CMK (cell line): ENCODE measurements at places on chromosomes 11 and 22.

DNA sequence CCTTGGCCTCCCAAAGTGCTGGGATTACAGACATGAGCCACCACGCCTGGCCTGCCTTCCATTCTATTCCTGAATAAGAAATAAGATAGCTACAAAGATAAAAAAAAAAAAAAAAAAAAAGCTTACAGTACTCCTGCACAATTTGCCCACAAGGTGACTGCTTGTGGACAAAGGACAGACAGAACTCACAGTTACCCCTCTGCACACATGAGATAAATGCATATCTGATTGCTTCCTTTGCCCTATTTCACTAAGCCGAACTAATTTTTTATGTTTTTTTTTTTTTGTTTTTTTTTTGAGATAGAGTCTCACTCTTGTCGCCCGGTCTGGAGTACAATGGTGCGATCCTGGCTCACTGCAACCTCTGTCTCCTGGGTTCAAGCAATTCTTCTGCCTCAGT lies 23.6 kb upstream of the HSPA8 start:
- no peak for DNase-seq

DNA sequence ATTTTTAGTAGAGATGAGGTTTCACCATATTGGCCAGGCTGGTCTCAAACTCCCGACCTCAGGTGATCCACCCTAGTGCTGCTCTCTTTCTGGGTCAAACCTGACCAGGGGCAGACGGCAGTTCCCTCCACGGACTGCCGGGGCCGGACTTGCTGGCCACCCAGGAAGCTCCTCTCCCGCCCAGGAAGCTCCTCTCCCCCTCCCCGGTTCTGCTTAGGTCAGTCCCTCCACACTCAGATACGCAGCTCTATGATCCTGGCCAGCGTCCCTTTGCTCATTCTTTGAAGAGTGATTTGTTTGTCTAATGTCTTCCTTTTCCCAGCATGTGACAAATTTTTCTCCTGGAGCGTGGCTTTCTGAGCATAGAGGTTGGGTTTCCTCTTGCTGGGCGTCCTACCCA lies 125.3 kb upstream of the B3GAT1 start:
- no peak for DNase-seq

DNA sequence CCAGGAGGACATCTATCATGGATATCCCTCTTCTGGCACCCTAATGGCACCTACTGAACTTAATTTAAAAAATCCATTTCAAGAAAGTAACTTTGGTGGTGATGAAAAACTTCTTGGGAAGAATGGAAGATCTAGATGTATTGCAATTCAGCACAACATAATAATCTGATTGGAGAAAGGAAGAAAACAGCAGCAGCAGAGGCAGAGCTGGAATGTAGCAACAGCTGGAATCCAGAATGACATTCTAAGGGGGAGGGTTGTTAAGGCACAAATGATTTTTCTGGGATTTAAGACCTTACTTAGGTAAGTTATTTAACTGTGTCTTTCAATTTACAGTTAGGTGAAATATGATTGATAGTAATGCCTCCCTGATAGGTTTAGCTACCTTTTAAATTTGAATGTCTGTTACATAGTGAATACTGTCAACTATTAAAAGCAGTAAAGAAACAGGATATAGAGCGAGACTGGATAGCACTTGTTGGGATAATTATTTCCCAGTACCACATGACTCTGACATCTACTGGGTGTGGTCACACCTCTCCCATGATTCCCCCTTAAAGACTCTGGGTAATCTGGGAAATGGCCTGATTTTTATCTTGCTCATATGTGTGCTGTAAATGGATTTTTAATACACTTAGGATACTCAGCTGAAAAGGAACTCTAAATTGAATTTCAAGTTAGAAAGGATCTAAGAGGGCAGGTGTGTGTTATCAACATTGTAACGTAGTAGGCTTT lies 11.7 kb downstream of the CAPRIN1 start:
- DNase-seq, result no peak

- DNase-seq, result no peak
These were observed 144.6 kb downstream of the KIF18A start for GRCh38 chr11:27963370-27963769.

GRCh38 chr11:12110714-12111548 lies 541 bp downstream of the MICAL2 start:
- DNase-seq, result no peak

GRCh38 chr11:131234221-131234620 lies 136.2 kb upstream of the NTM start:
- DNase-seq, result no peak

GRCh38 chr11:46711303-46711702 lies 7.7 kb upstream of the F2 start:
- no peak for DNase-seq

DNA sequence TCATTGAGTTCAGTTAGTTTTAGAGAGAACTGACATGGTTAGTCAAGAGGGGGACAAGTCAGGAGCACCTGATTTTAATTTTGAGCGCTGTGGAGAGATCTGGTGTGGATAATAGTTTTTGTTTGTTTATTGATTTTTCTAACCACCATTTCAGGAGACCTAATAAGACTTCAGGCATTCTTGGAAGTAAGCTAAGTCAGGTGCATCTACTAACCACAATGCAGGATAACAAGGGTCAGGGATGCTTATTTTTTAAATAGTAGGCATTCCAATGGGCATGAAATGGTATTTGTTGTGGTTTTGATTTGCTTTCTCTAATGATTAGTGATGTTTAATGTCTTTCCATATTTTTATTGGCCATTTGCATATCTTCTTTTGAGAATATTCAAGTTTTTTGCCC lies 212.1 kb downstream of the NAV2 start:
- no peak for DNase-seq

GRCh38 chr11:110158317-110159200 lies 65.4 kb downstream of the ZC3H12C start:
- DNase-seq, result no peak

- DNase-seq, result no peak
These were observed 22.0 kb upstream of the MS4A6A start for GRCh38 chr11:60204922-60205321.

- DNase-seq, result no peak
These were observed 31.8 kb downstream of the MRGPRX1 start for GRCh38 chr11:18907391-18907790.

GRCh38 chr22:46473021-46473779 lies 64.2 kb downstream of the CELSR1 start:
- DNase-seq, result no peak

GRCh38 chr11:134275534-134276395 lies at the start of gene GLB1L3:
Gene GLB1L3 (plus strand): TSS chr11:134276379. CDS start chr11:134276741, 362 bp downstream.
- no peak for DNase-seq

GRCh38 chr22:17639247-17639741 lies 737 bp downstream of the BCL2L13 start:
- DNase-seq, result no peak

GRCh38 chr11:106456647-106457046 lies 379.2 kb downstream of the AASDHPPT start:
- DNase-seq, result no peak

DNA sequence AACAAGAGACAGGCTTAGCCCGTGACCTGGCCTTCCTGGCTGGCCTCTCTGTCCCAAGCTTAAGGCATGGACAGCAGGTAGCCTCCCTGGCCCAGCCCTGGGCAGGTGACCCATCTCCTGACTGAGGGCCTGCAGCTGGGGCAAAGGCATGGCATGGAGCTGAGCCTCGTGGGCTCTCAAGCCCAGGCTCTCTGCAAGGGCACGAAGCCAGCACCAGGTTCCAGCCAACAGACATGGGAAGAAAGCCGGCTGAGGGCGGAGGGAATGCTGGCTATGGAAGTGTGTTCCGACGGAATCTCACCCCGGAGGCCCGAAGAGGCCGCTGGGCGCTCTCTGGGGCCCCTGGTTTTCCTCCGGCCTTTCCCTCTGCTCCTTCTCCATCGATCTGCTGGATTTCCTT lies 12.9 kb downstream of the DNAL4 start:
- DNase-seq, result no peak

- DNase-seq, result no peak
These were observed 192.8 kb downstream of the GRIK4 start for GRCh38 chr11:120704256-120704750.

GRCh38 chr11:10041748-10042446 lies 252.1 kb downstream of the SBF2 start:
- DNase-seq, result no peak

- DNase-seq, result no peak
These were observed 133.4 kb downstream of the BBOX1 start for GRCh38 chr11:27174021-27174420.

- DNase-seq, result no peak
These were observed 17.2 kb downstream of the LRP4 start for GRCh38 chr11:46901156-46901555.

DNA sequence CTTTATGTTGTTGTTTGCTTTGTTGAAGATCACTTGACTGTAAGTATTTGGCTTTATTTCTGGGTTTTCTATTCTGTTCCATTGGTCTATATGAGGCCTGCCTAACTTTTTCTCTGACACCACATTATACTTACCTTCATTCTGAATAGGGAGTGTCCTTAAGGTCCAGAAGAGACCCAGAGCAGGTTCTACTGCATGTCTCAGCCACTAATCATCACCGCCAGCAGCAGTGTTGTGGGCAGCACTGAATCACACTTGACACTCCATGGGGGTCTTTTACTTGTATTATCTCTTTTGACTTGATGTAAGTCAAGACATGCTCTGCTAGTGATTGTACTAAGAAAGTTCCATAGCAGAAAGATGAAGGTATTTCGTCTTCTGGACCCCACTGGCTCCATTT lies 274.9 kb downstream of the TENM4 start:
- no peak for DNase-seq

DNA sequence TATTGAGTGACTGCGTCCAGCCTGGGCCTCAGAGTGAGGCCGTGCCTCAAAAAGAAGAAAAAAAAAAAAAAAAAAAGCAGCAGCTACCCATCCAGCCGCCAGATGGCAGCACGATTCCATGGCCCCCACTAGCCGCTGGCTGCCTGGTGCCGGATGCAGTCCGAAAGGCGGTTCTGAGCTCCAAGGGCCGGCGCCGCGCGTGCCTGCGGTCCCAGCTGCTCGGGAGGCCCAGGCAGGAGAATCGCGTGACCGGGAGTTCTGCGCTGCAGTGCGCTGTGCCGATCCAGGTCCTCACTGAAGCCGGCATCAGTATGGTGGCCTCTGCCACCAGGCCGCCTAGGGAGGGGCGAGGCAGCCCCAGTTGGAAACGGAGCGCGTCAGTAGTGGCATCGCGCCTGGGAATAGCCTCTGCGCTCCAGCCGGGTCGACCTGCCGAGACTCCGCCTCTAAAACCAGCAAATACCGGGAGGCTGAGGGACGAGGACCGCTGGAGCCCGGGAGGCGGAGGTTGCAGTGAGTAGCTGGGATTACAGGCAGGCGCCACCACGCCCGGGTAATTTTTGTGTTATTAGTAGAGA lies 19.3 kb downstream of the SCARF2 start:
- no peak for DNase-seq

DNA sequence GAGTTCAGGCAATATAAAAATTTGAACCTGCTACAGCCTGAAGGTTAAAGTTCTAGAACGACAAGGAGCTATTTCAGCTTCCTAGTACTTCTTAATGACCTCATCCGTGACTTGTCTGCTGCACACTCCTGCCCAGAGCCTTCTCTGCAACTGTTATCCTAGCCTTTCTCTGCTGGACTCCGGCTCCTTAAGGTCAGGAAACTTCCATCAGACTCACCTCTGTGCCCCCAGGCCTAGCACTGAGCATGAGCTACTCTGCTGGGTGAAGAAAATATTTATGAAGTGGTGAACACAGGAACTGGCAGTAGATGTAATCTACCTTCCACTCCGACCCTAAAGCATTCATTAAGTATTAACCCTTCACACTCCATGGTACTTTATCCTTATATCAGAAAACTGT lies 18.4 kb downstream of the CSNK2A3 start:
- DNase-seq, result no peak

GRCh38 chr11:131561501-131561900 lies 191.1 kb downstream of the NTM start:
- no peak for DNase-seq

- DNase-seq, result no peak
These were observed 49.0 kb downstream of the DNHD1 start for GRCh38 chr11:6545917-6546605.

GRCh38 chr11:429931-430456 lies 11.8 kb downstream of the ANO9 start:
- no peak for DNase-seq

DNA sequence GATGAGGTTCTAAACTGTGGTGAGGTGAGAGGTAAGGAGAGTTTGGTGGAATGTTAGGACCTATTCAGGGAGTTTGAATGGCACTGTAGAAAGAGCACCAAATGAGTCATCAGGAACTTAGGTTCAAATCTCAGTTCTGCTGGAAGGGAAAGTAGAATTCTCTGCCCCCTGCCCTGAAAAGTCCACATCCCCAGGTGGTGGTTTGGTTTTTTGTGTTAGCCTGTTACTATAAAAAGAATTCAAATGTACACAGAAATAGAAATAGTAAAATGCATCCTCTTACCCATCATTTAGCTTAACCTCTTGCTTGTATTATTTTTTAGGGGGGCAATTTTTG lies 20.2 kb downstream of the PPFIBP2 start:
- no peak for DNase-seq

GRCh38 chr11:80284946-80285785 lies 844.3 kb upstream of the TENM4 start:
- DNase-seq, result no peak

- DNase-seq, result no peak
These were observed 30.9 kb upstream of the CARS1 start for GRCh38 chr11:3087821-3088800.

- no peak for DNase-seq
These were observed 20.4 kb downstream of the LGR4 start for GRCh38 chr11:27452147-27452546.

GRCh38 chr11:72174302-72175070 lies 17.5 kb upstream of the FOLR1 start:
- no peak for DNase-seq

DNA sequence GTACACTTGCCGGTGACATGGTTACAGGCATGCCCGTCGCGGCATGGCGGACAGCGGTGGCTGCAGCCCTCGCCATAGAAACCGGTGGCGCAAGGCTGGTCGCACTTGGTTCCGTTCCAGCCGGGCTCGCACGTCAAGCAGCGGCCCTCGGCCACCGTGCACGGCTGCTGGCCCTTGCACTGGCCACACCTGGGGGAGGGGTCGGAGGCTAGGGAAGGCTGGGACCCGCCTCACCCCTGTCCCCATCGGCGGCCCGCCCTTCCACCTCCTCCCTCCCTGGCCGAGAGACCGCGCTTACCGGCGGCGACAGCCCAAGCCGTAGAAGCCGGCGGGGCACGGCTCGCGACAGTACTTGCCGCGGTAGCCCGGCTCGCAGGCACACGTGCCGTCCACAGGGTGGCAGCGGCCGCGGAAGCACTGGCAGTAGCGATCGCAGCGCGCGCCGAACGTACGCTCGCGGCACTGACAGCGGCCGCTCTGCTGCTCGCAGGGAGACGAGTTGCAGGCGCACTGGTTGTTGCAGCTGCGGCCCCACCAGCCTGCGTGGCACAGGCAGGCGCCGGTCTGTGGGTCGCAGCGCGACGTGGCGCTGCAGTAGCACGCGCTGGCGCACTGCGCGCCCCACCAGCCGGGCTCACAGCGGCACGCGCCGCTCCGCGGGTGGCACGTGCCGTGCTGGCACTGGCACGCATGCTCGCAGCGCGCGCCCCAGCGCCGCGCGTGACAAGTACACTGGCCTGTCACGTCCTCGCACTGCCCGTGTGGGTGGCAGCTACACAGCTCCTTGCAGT lies 6.7 kb downstream of the SCARF2 start:
- DNase-seq, result no peak
